ENCODE measurements at places on chromosomes 6 and 20.

DNA sequence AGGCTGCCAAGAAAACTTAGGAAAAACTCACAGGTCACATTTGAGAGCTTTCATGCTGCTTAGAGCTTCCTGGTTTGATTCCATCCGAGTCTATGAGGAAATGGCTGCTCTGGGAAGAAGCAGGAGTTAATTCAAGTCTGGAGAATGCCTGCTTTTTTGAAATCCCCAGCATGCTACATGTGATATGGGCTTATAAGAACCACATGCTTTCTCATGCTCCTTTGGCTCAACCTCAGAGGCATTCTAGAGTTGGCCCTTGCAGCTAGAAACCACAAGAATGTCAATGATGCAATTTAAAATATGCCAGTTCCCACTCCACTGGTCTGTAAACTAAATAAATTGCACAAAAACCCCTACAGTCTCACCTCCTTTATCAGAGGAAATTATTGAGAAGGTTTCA, 142.9 kb upstream of the OLIG3 start:
- no peak for DNase-seq

GRCh38 chr20:56708991-56709390, 79.9 kb downstream of the TFAP2C start:
- no peak for DNase-seq

DNA sequence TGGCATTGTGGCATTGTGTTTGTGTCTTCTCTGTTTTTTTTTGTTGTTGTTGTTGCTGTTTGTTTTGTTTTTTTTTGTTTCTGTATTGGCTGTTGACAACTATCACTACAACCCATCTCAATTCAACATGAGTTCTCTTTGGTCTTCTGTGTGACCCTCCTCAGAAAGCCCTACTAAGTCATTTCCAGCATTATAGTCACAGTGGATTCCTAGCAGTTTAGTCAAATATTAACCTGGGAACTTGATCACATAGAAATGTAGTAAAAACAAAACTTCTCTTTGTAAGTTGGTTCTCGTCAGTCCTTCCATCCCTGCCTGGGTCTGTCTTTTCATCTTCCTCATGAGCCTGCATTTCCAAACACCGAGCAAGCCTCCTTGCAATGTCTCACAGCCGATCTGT, 16.8 kb downstream of the SLC17A2 start:
- DNase-seq, result no peak

GRCh38 chr20:25199473-25200260, 4.2 kb downstream of the ENTPD6 start:
- no peak for DNase-seq

DNA sequence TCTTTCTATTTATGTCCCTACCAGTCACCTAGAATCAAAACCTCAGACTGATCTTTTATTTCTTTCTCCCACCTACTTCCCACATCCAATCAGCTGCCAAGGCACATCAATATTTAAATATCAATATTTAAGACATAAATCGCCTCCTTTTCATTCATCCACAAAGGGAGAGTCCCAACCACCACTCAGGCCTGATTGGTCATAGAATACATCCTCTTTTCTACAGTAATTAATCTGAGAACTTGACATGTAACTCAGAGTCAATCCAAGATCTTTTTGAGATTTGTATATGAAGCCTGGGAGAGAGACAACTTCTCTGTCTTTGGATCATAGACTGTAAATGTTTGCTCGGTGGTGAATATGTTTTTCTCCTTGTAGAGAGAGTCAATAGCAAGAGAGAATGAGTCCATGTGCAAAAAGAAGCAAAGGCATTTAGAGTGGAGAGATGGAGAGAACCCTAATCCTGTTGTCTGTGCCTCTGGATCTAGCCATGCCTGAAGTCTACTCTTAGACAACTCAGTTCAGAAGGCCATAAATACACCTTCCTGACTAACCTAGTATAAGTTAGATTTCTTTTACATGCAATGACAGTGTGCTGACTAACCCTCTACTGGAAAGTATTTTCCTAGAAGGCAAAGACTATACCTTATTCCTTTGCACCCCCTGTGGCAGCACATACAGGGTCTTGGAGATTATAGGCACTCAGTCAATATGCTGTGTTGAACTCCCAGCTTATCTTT, 12.1 kb upstream of the NEDD9 start:
- DNase-seq, result no peak

GRCh38 chr6:15063253-15063853, 182.5 kb upstream of the JARID2 start:
- DNase-seq, result no peak

DNA sequence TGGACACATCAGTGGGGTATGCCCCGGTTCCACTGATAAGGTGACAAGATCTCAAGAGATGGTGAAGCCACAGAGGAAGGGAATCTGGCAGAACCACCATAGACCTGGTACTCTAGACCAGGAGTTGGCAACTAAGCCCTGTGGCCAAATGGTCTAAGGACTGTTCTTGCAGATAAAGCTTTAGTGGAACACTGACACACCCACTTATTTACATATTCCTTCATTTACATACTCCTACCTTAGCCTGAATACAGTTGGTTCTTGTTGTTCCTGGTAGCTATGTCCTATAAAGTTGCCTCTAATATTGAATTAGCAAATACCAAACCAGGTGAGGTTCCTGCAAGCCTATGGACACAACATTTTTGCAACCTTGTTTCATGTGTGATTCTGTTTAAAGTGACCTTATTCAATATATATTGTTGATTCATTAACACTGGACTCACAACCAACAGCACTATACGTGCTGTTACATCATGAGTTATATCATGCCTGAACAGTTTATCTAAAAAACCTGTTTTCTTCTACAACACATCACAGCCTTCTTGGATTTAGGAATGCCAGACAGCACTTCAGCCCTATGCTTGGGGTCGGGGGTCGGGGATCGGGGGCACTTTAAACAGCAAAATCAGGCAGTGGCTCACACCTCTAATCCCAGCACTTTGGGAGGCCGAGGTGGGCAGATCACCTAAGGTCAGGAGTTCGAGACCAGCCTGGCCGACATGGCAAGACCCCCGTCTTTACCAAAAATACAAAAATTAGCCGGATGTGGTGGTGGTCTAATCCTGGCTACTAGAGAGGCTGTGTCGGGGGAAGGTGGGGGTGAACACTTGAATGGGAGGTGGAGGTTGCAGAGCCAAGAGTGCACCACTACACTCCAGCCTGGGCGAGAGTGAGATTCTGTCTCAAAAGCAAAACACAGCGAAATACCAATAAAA, 2.5 kb downstream of the CCDC167 start:
- DNase-seq, result no peak

- no peak for DNase-seq
These were observed 564.8 kb downstream of the LMBRD1 start for GRCh38 chr6:69232008-69232407.

GRCh38 chr20:24720957-24721356, 228.1 kb upstream of the CST7 start:
- DNase-seq, result no peak

- DNase-seq, result no peak
These were observed 429 bp downstream of the AMD1 start for GRCh38 chr6:110874880-110875547.

- no peak for DNase-seq
These were observed 326.7 kb downstream of the BCKDHB start for GRCh38 chr6:80433010-80433672.

DNA sequence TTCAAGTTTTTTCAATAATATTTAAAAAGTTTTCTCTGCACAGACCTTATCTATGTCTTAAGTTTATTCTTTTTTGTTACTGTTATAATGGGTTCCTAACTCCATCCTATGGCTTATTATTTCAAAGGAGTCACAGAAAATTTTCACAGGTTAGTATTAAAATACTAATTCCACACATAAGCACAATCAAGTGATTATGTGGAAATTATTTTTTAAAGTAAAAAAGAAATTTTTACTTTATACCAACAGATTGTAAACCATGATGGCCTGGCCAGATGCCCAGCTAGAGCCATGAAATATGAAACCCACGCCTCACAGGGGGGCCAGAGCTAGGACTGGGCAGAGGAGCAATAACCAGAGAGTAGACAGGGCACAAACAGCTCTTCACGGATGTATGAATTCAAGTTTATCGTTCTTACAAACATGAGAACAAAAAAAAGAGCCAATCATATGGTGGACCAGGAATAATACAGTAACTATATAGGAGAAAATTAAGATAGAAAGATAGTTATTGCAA, 34.0 kb downstream of the NUDT3 start:
- DNase-seq, result no peak

- DNase-seq, result no peak
These were observed 16.8 kb downstream of the SEC63 start for GRCh38 chr6:107941199-107941598.

GRCh38 chr20:36825385-36826104, 50.4 kb upstream of the TLDC2 start:
- no peak for DNase-seq

DNA sequence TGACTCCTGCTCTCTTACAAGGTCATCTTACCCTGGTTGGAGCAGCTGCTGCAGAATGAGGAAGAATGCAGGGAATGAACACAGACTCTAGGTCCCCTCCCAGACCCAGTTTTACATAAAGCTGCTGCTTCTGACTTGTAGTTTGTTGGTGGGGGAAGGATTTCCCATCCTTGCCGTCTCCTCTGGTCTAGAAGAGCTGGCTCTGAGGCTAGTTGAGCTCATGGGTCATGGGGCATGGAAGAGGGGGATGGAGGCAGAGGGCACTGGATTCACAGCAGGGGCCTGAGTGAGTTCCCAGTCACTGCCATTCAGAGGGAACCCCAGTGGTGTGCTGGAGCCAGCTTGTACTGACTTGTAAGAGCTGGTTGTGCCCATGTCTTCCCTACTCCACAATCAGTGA, 9.2 kb upstream of the GUCA1A start:
- no peak for DNase-seq

DNA sequence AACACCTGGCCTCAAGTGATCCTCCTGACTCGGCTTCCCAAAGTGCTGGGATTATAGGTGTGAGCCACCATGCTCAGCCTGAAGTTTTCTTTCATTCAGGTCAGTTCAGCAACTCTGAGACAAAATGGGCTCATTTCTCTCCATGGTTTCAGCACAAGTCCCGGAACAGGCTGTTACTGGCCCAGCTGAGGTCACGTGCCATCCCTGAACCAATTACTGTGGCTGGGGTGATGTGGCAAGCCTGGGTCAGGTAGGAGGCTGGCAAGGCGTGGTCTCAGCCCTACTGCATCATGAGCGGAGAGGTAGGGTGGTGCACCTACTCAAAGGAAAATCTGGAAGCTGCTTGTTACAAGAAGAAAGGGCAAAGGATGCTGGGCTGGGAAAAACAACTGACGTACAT, 326.4 kb downstream of the KIF16B start:
- no peak for DNase-seq

- DNase-seq, result no peak
These were observed 47.9 kb downstream of the STK35 start for GRCh38 chr20:2149507-2149906.

GRCh38 chr6:2549834-2550233, 200.9 kb downstream of the MYLK4 start:
- DNase-seq, result no peak

DNA sequence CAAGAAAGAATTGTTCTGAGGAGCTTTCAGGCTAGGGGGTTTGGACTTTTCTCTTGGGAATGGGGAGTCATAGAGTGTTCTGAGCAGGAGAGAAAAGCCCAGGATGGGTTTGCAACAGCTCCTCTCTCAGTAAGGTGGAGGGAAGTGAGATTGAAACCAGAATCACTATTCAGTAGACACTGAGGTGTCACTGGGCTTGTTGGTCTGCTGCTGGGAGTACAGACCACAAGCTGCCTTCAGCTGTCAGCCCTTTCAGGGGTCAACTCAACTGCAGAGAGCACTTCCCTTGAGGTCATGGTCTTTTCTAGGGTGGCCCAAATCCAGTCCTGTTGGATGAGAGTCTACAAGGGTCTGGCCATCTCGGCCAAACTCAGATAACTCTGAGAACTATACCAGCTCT, 12.9 kb upstream of the FOXA2 start:
- DNase-seq, result no peak

- DNase-seq, result no peak
These were observed 15.4 kb downstream of the RAMACL start for GRCh38 chr6:166570929-166571713.

DNA sequence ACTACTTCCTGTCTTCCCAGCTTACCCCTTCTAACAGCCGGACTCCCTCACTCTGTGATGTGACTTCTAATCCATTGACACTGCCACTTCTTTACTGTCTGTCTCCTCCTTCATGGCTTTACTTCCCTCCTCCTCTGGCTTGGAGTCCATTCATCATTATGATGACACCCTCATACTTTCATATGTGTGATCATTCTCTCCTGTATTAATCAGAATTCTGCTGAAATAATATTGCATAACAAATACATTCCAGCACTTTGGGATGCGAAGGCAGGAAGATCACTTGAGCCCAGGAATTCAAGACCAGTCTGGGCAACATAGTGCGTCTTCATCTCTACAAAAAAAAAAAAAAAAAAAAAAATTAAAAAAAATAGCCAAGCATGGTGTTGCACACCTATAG, 147.9 kb upstream of the BTBD3 start:
- no peak for DNase-seq

- DNase-seq, result no peak
These were observed 59.2 kb upstream of the SNX9 start for GRCh38 chr6:157763904-157764177.

DNA sequence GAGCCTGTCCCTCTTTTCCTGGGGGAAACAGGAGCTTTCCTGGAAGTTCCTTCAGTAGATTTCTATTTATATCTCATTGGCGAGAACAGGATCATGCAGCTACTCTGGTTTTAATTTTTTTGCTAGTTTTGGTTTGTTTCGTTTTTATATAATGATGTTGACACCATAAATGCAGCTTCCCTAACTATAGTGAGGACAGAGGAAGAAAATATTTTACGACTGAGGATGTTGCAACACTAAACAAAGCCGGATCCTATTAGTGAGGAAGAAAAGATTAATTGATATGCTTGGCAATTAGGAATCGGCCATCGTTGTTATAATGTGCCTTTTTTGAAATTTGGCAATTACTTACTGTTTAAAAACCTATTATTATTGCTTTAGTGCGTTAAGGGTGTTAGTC, 16.6 kb downstream of the KDM1B start:
- no peak for DNase-seq

- no peak for DNase-seq
These were observed 26.0 kb upstream of the SCRT2 start for GRCh38 chr20:701401-702129.

DNA sequence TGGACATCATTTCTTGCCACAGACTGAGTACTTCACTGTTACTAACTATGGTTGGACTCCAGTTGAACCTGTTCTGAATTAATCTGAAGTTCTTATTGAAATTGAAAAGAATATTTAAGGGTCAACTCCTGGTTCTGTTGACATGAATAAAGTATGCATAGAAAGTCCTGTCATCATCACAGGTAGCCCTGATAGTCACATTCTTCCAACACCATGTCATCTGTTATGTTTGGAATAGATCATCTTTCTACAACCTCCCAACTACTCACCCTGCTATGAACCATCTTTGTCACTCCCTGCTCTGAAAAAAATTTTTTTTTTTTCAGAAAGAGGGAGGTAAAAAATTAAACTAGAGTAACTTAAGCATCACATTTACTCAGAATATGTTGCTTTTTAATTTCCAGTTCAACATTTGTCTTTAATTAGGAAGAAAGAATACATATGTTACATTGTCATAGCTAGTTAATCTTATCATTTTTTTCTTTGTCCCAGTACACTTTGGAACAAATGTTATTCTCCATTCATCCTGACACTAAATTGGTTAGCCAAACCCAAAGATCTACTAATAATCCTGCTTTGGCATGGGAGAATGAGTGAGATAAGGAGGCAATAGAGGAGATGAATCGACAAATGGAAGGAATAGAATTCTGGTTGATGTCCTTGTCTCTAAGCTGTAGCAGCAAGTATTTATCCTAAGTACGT, 775.1 kb upstream of the NRSN1 start:
- no peak for DNase-seq

- DNase-seq, result no peak
These were observed 354.4 kb downstream of the NKAIN2 start for GRCh38 chr6:124158024-124158423.

Measured in GM12864 (cell line).